Natural killer cell (primary cell): ENCODE measurements at places on chromosomes 12 and 14.
A peak's percentile ranks its signal among the peaks of the same experiment; 100 is the strongest.

GRCh38 chr14:74514471-74514941 lies 20.9 kb downstream of the ISCA2 start:
- no peak for DNase-seq

GRCh38 chr12:77122236-77122635 lies 56.9 kb upstream of the E2F7 start:
- DNase-seq: no peak

GRCh38 chr14:101559624-101560533 lies 1.4 kb upstream of the DIO3 start:
- no peak for DNase-seq

- DNase-seq: peak; percentile 47
Observed at GRCh38 chr14:73761618-73762355, 47.6 kb upstream of the PNMA1 start.

DNA sequence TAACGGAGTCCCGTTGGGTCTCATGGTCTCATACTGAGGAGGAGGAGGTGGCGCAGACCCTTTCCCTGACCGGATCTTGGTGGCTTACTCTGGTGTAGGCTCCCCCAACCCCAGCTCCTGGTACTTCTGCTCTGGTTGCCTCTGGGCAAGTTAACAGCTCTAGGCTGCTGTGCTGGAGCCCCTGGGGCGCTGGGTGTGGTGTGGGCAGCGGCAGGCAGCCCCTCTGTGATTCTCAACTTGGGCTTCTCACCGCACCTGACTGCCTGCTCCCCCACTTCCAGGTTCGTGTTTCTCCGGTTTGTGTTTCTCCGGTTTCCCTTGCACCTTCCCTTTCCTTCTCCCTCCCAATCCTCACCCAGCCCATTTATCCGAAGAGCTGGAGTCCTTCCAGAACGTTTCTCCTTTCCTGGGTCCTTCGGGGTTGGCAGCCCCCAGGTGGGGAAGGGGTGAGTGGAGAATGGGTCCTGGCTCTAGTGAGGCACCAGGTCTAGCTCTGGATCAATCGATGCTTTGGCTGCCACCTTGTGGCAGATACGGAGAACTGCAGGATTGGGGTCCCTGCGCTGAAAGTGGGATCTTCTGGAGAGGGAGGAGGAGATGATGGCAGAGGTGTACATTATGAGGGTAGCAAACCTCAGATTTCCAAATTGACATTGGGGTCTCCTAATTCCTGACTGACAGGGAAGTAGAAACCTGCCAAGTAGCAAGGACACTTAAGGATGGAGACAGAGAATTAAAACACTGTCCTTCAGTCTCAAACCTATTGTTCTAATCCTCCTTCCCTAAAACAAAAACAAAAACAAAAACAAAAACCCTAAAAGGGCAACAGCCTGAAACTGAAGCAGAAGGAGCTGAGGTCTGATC lies 8.3 kb downstream of the CISTR start:
- peak; percentile 84 for DNase-seq
